ENCODE measurements at places on chromosomes 5 and 9. TPM values are rescaled to one million over a fixed set of nuclear protein-coding genes. Genes with fewer than 3 reads are reported as not detected.

Gene FCN2
- total RNA-seq = not detected

Gene FXN
- total RNA-seq = 13.0 TPM

Gene C5
- total RNA-seq = 3.0 TPM

Gene EQTN
- total RNA-seq = not detected

Gene PRELID2
- not detected for total RNA-seq

Gene ZNF366
- 0.25 TPM for total RNA-seq

GRCh38 chr5:139845846-139846681, 50.5 kb downstream of the PSD2 start:
- DNase-seq = no peak

DNA sequence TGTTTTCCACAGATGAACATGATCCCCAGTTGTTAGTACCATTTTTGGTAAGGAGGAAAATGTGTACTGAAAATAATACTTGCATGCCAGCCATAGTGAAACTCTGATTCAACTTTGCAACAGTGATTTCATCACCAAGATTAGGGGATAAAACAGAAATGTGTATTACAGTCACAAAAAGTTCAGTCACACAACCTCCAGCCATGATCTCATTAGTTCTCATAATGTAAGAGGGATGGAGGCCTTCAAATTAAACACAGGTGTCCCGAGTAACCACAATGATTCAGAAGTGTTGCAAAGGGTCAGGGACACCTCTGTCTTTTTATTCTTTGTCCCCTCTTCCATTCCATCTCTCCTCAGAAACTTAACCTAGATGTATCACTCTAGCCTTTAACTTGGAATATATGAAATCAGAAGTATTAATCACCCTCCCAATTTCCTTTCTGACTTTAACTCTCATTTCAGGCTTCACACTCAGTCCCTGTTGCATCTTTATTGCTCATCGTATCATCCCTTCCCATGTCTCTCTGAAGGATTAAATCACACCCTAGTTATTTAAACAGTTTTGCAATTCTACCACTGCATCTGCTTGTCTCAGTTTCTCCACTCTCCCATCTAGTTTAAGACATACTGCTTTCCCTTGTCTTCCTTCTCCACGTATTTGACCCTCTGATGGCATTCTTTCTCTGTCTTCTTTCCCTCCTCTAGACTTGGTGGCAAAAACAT, 291.2 kb downstream of the ADAMTS6 start:
- DNase-seq = no peak

DNA sequence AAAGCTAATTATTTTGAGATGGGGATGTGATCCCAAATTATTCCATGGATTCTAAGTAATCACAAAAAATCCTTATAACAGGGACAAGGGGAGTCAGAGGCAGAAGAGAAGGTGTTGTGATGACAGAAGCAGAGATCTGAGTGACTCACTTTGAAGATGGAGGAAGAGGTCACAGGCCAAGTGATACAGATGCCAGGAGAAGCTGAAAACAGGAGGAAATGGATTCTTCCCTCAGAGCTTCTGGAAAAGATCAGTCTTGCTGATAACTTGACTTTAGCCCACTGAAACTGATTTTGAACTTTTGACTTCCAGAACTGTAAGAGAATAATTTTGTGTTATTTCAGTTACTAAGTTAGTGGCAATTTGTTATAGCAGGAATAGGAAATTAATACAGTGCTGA, 105.3 kb downstream of the GCNT1 start:
- no peak for DNase-seq

- no peak for DNase-seq
Measured at GRCh38 chr5:167271511-167271910, 1019.9 kb upstream of the WWC1 start.
